ENCODE measurements at places on chromosomes 16 and 17.
A peak's percentile ranks its signal among the peaks of the same experiment; 100 is the strongest.

- DNase-seq = no peak
Observed at GRCh38 chr16:89934611-89935553, 11.7 kb downstream of the TUBB3 start.

DNA sequence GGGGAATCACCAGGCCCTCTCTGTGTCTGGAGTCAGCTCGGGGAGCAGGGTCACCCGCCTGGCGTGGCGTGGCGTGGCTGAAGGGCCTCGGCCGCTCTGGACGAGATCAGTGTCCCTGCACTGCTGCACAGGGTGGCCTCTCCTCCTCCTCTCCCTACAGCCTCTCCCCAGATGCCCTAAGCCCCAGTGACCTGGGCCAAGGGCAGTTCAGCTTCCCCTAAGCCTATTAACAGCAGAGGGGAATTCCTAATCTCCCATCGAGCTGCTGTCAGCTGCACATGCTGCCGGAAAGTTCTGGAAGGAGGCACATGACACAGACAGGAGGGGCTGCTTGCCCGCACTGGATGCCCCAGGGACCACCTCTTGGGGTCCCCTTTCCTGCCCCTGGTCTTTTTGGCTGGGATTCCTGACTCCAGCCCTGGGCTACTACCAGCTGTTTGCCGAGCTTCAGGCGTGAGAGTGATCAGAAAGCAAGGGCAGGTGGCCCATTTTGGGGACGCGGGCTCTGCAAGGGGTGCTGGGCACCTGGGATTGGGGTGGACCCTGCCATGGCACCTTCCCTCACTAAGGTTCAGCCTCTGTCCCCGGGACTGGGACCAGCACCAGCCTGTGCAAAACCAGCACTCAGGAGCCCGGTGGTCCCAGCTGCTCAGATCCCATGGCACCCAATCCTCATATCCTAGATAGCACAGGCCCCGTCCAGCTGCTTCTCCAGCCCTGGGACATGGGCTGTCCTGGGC lies 794 bp downstream of the PDE6G start:
- no peak for DNase-seq

GRCh38 chr17:66211047-66211810 lies 18.0 kb downstream of the APOH start:
- DNase-seq = no peak

- DNase-seq = peak; percentile 78
Observed at GRCh38 chr17:73302189-73302588, 9.6 kb downstream of the CDC42EP4 start.

DNA sequence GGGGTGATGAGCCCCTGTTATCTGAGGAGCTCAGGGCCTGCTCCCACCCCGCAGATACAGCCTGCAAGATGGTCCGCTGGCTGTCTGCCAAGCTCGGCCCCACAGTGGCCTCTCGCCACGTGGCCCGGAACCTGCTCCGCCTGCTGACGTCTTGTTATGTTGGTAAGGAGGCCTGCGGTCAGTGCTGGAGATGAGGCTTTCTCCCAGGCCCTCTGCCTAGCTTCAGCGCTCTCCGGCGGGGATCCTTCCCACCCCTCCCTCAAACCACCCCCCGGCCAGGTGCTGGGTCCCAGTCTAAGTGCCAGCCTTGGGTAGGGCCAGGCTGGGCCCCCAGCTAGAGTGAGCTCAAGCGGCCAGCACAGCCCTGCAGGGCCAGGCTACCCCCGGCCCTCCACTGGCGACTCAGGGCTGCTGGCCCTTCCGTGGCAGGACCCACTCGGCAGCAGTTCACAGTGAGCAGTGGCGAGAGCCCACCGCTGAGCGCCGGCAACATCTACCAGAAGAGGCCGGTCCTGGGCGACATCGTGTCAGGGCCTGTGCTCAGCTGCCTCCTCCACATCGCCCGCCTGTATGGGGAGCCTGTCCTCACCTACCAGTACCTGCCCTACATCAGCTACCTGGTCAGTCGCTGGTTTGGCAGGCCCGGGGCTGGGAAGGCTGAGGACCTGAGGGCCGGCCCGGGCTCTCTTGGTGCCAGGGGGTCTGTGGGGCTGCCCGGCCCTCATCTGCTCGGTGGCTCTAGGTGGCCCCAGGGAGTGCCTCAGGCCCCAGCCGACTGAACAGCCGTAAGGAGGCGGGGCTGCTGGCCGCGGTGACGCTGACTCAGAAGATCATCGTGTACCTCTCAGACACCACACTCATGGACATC lies 6.1 kb downstream of the WDR81 start:
- peak; percentile 39 for DNase-seq

GRCh38 chr17:75011401-75012095 lies 922 bp upstream of the MRPL58 start:
- peak; percentile 39 for DNase-seq

DNA sequence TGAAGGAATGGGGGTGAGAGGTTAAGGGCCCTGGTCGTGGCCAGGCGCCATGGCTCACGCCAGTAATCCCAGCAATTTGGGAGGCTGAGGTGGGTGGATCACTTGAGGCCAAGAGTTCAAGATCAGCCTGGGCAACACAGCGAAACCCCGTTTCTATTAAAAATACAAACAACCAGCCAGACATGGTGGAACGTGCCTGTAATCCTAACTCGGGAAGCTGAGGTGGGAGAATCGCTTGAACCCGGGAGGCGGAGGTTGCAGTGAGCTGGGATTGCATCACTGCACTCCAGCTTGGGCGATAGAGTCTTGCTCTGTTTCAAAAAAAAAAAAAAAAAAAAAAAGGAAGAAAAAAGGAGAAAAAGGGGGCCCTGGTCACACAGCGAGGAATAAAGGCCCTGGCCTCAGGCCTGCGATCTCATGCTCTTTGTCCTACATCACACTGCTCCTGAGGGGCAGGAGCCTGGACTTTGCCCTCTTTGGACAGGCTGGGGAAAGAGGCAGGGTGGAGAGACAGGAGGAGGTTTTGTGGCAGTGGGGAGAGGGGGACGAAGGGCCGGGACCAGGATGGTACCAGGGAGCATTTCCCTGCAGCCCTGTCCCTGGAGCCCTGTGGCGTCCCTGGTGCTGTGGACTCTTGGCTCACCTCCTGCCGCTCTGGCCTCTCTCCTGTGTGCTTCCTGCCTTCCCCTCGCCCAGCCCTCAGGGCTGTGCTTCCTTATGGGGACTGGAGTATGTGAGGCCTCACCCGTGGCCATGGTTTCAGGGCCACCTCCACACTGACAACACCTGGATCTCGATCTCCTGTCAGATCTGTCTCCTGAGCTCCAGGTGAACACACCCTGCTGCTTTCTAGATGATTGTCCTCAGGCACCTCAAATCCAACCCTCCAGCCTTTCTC lies 19.7 kb upstream of the SLC25A19 start:
- DNase-seq = no peak
